ENCODE measurements at places on chromosomes 6 and 20.

DNA sequence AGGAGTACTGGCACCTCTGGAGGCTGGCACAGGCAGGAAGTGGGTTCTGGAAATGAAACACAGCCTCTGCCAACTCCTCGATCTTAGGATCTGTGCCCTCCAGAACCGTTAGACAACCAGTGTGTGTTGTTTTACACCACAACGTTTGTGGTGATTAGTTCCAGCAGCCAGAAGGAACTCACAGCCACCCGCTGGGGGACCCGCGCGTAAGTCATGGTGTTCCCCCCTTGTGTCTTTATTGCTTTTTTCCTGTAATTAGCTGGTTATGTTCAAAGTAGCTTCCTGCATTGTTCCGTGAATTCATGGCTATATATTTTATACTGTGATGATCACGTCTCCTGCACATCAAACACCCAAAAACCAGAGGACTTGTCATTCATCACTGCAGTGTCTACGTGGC lies 117.4 kb downstream of the RNASET2 start:
- DNase-seq, result no peak

DNA sequence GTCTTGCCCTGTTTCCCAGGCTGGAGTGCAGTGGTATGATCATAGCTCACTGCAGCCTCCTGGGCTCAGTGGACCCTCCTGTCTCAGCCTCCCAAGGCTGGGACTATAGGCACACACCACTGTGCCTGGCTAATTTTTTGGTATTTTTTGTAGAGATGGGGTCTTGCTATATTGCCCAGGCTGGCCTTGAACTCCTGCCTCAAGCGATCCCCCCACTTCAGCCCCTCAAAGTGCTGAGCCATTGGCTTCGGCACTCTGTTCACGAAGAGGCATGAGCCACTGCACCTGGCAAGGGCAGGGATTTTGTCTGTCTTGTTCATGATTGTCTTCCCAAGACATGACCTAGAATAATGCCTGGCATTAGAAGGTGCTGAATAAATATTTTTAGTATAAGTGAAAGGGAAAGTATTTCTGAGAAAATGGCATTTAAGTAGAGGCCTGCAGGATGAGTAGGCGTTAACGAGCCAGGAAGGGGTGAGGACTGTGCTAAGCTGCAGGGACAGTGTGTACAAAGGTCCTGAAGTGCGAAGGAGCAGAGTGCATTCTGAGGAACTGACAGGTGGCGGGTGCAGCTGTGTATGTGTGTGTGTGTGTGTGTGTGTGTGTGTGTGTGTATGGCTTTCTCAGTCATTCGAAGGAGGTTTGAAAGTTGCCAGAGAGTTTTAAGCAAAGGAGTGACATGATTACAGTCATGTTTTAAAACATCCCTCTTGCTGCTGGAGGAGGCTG lies 43.0 kb downstream of the VEGFA start:
- no peak for DNase-seq

DNA sequence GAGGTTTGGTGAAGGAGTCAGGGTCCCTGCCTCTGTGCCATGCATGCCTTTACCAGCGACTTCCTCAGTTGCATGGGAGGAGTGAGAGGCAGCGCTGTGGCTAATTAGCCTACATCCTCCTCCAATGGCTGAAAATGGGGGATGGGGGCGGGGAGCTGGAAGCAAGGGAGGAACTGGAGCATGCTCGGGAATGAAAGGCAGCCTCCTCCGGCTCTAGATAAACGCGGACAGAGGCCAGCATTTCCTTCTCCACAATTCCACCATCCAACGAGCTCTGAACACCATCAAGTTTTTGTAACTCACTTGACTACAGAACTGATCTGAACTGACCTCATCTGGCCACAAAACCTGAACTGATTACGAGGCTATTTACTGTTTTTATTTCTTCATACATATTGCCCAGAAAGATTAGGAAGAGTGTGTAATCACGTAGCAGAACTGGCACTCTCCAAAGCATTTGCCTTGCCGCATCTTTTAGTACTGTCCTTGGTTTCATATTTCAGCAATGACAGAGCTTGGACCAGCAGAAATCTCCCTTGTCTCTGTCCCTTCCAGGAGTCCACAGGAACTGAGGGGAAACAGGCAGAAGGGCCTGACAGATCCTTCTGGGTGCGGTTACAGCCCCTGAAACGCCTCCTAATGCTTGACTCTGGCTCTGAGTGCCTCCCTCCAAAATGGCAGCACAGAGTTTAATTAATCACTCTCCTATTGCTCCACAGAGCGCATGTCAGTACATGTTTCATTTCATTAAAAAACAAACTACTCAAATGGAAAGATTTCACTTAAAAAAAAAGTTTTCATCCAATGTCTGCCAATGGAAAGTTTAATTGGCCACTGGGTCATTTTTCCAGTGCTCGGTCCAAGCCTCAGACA lies 58.2 kb upstream of the TRAF3IP2 start:
- DNase-seq, result no peak

GRCh38 chr6:1615853-1616420 lies 6.2 kb downstream of the FOXC1 start:
- DNase-seq, result no peak

- no peak for DNase-seq
Observed at GRCh38 chr20:58463256-58463655, 51.9 kb downstream of the APCDD1L start.

GRCh38 chr20:31617432-31618104 lies 12.5 kb downstream of the ID1 start:
- no peak for DNase-seq

- DNase-seq, result no peak
Observed at GRCh38 chr6:167650730-167651317, 175.9 kb upstream of the AFDN start.

- no peak for DNase-seq
Observed at GRCh38 chr6:147216915-147217314, 12.7 kb downstream of the STXBP5 start.

GRCh38 chr20:61821735-61822134 lies 243.9 kb downstream of the TAF4 start:
- DNase-seq, result no peak

- no peak for DNase-seq
Observed at GRCh38 chr6:75414445-75415021, 79.1 kb downstream of the FILIP1 start.

DNA sequence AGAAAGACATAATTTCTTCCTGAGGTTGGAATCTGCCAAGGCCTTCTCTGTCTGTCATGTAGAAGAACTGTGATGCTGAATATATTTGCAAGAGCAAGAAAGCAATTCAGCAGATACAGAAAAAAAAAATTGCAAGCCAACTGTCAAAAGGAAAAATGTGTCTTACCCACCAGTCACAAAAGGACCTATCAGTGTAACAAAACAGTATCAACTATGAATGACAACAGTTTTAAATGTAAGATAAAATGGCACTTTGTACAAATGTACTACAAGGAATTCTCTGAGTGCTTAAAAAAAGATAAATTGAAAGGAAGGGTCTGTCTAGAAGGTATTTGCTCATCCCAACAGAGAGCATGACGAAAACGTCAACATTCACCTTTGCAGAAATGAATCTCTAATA lies 185.3 kb upstream of the TFAP2D start:
- no peak for DNase-seq

- DNase-seq, result no peak
Observed at GRCh38 chr6:133973109-133973971, 20.3 kb downstream of the TBPL1 start.
